ENCODE measurements at places on chromosomes 6 and 20.

- DNase-seq, result no peak
Observed at GRCh38 chr6:8908638-8909037, 473.3 kb upstream of the SLC35B3 start.

DNA sequence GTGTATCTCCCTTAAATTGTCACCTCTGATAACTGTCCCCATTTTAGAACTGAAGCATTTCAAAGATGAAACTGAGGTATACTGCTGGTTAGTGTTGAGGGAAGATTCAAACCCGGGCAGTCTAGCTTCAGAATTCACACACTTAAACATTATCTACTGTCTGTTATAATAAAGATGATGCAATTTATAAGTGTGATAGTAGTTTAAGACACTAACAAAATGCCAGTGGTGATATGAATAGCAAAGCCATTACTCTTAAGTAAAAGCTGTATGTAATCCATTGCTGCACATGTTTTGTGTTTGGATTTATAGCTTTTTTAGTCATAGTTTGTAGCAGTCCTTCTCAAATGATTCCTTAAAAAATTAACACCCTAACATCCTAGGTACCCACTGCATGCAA, 19.8 kb downstream of the USP45 start:
- DNase-seq, result no peak

DNA sequence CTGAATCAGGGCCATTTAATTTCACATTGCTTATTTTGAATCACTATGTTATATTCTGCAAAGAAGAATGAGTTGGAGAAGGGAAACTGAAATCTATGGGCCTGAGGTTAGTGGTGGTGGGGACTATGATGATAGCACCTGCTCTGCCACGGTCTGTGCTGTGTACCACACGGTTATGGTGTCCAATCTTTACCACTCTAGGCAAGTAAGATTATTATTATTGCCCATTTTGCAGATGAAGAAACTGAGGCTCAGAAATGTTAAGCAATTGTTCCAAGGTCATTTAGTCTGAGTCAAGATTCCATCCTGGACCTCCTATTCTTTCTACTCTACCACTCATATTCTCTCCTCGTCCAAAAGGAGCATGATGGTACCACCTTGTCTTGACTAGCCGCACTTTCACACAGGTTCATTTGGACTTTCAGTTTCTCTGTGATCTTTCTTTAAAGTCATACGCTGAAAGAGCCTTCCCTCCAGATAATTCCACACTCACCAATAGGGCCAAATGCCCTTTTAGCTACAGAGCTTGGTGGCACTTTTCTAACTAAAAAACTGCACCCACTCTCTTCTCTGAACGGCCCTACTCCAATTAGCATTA, 56.2 kb downstream of the GFOD1 start:
- DNase-seq, result no peak

DNA sequence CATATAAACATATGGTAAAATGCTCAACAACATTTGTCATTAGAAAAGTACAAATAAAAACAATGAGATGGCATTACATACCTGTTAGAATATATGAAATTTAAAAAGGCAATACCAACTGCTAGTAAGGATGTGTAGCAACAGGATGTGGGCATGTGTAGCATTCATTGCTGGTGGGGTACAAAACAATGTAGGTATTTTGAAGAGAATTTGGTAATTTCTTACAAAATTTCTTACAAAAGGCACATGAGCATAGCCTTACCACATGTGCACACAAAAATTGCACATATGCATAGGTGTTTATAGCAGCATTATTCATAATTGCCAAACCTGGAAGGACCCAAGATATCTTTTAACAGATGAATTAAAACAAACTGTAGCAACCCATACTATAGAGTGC, 1355.1 kb upstream of the CITED2 start:
- DNase-seq, result no peak

DNA sequence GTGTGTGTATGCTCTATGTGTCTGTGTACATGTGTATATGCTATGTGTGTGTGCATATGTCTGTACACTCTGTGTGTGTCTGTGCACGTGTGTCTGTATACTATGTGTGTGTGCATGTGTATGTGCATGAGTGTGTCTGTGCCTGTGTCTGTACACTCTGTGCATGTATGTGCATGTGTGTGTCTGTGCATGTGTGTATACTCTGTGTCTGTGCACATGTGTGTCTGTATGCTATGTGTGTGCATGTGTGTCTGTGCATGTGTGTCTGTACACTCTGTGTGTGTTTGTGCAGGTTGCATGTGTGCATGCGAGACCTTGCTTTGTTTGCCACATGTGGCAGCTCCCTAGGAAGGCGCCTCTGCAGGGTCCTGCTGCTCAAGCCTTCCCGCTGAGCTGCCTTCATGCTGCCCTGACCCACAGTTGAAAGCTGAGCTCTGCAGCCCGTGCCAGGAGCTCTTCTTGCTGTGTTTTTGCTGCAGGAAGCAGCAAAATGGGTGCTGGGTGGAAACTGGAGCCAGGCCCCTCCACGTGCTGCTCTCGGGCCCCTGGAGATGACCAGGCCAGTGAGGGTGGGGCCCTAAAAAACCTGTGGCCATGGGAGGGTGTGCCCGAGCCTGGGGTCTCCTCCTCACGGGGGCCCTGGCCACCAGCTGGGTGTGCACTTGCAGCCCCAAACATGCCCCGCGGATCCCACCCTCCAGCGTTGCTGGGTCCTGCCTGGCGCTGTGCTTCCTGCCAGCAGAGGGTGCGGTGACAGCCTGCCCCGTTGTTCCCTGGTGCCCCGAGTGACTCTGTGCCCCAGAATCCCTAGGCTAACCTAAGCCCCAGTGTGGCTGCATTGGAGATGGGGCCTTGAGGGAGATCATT, 109.1 kb downstream of the DACT2 start:
- no peak for DNase-seq

DNA sequence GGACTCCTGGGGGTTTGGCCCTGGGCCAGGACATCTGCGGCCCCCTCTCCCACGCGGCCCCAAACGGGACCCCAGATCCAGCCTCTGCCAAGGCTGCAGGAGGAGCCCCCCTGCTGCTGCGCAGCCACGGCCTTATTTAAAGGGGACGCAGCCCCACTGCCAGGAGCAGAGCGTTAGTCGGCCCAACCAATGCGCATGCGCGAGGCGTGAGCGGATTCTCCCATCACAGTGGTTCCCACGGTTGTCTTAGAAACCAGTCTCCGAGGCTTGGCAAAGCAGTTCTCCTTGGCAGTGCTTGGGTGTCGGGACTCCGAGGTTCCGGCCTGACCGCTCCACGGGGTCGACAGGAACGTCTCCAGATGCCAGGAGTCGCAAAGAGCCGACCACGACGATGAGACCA, 288.3 kb upstream of the ZNF337 start:
- DNase-seq, result peak; percentile 47

DNA sequence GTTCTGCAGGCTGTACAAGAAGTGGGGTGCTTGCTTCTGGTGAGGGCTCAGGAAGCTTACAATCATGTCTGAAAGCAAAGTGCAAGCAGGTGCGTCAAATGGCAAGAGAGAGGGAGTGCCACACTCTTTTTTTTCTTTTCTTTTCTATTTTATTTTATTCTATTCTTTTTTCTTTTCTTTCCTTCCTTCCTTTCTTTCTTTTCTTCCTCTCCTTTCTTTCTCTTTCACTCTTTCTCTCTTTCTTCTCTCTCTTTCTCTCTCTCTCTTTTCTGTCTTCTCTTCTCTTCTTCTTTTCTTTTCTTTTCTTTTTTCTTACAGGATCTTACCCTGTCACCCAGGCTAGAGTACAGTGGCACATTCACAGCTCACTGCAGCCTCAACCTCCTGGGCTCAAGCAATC, 19.5 kb downstream of the ACOT13 start:
- no peak for DNase-seq

DNA sequence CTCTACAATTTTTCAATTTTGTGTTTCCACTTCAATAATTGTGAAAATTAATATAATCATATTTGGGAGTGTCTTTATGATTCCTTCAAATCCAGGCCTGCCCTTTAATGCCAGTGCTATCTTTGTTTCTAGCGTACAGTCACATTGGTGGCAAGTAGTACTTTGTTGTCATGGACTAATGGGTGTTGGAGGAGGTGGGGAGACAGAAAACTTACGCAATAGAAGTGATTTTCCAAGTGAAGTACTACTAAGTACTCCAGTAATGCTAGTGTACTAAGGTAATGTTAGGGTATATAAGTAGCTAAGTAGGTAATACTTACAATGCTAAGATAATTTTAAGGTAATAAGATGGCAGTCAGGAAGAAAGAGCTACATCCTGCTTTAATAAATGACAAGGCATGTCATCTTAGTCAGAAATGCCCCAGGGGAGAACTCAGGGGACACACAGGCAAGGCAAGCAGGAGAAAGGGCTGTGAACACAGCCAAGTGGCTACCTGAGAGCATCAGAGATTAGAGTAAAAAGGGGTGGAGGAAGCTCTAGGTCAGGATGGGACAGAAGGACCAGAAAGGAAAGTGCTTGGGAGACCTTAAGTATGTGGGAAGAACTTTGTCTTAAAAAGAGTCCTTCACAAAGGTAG, 217.2 kb upstream of the PRDM1 start:
- no peak for DNase-seq

DNA sequence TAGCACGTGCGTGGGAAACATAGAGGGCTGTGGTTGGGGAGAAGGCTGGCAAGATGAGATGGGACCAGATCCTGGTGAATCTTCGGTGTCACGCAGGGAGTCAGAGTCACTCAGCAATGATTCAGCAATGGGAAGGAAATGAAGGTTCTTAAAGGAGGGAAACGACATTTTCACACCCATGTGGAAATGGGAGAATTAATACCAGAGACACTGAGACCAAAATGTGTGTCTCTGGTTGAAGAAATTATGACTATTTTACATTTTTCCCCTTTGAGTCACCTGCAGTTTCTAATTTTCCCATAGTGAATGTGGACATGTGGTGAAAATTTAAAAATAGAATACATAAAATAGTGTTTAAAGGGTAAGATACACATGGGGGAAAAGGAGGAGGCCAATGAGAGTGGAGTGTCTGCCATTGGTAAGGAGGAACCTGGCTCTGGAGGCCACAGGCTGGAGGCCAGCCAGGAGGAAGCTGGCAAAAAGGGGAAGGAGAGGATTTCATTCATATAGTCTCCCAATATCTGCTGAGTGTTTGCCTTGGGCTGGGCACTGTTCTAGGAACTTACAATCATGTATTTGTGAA, 17.5 kb downstream of the NRN1 start:
- DNase-seq, result no peak

- DNase-seq, result no peak
Observed at GRCh38 chr6:155223646-155224451, 40.0 kb upstream of the CLDN20 start.

DNA sequence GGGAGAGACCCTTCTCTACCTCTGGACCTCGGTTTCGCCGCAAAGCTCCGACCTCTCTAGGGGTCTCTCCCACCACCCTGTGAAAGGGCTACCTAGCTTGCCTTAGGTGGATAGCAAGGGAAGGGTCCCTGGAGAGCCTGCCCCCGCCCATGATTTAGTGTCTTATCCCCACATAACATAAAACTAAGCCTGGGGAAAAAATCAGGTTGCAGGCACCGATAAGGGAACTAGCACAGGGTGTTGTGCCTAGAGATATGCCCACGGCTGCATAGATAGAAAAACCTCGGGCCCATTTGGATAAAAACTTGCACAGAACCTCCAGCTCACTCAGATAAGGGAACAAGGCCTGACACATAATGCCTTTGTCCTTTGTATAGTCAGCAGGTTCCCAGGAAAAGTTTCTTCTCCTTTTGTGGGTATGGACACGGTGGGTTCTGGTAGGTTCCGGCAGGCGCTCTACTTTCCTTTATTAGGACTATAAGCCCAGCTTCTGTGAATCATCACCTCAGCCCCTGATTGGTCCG, 846 bp downstream of the ZSCAN31 start:
- no peak for DNase-seq

- DNase-seq, result no peak
Observed at GRCh38 chr6:16929809-16930208, 168.5 kb upstream of the ATXN1 start.

- no peak for DNase-seq
Observed at GRCh38 chr6:113570641-113571040, 286.5 kb upstream of the MARCKS start.

DNA sequence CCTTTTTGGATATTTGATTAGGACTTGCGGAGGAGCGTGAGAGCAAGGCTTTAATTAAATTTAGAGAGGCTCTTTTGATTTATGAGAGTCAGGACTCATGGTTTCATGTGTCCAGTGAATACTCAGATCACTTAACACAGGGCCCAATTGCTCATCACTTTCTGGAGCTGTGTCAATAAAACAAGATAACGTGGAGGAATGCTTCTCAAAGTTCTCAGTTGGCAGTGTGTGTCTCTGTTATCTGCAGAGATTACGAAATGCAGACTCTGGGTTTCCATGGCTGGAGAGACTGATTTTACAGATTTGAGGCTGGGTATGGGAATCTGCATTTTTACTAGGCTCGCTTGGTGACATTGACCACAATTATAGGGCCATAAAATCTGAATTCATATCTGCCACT, 335.8 kb upstream of the FLRT3 start:
- no peak for DNase-seq

GRCh38 chr6:8683204-8683603, 247.9 kb upstream of the SLC35B3 start:
- DNase-seq, result no peak

GRCh38 chr6:160950507-160950906, 41.1 kb upstream of the MAP3K4 start:
- DNase-seq, result no peak

- DNase-seq, result no peak
Observed at GRCh38 chr6:21163110-21163837, 430.3 kb upstream of the SOX4 start.

- DNase-seq, result no peak
Observed at GRCh38 chr6:3046295-3046694, 22.0 kb upstream of the RIPK1 start.

- no peak for DNase-seq
Observed at GRCh38 chr20:16124911-16125776, 448.1 kb downstream of the KIF16B start.

DNA sequence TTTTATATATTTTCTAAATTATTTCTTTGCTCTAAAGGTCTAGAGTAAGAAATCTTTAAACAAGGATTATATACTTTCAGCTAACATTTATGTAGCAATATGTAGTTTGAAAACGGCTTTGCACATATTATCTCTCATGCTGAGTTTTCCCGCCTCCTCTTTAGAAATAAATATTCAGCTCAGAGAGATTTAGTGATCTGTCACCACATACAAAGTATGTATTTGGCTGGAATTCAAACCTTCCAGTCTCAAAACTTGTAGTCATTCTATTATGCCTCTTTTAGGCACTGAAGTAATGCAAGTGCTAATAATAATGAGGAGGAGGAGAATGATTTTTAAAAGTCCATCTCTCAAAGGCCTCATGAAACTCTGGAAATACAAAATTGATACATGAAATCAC, 525.0 kb downstream of the GRIK2 start:
- no peak for DNase-seq

- DNase-seq, result no peak
Observed at GRCh38 chr6:11146117-11146826, 34.7 kb upstream of the ERVFRD-1 start.

Measured in CD4-positive, CD25-positive, alpha-beta regulatory T cell (primary cell).